ENCODE measurements at places on chromosomes 4 and X.

DNA sequence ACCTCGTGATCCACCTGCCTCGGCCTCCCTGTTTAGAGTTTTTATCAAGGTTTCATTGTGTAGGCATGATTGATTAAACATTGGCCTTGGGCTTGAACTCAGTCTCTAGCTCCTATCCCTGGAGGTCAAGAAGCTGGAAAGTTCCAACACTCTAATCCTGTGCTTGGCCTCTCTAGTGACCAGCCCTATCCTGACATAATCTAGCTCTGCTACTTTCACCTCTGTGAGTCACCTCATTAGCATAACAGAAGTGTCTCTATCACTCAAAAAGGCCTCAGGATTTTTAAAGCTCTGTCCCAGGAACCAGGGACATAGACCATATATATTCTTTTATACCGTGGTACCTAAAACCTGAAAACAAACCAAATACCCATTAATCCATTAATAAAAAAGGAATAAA lies 377.5 kb downstream of the CENPC start:
- no peak for DNase-seq

GRCh38 chr4:41935652-41936021 lies 408 bp downstream of the TMEM33 start:
- no peak for DNase-seq

GRCh38 chrX:39631276-39632229 lies 466.2 kb downstream of the BCOR start:
- DNase-seq = no peak

DNA sequence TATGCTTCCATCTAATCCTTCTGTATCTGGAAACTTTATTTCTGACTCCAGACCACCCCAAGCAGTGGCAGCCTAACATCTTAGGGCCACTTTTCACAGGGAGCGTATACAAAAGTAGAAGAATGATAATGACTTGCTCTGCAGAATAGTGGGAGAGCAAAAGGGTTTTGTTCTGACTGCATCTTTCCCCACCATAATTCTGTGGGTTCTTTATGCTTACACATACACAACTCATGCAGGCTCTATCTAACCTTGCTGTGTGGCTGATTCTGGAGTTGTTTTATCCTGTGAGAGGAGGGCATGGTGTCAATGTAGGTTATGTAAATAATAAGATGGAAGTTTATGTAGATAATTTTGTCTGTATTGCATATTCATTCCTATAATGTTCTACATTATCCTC lies 42.4 kb upstream of the NDNF start:
- DNase-seq = no peak

GRCh38 chrX:155997436-155997835 lies at the start of gene IL9R:
IL9R (plus strand) TSS chrX:155997696; CDS start chrX:155997760, 64 bp downstream.
- peak; percentile 11 for DNase-seq

DNA sequence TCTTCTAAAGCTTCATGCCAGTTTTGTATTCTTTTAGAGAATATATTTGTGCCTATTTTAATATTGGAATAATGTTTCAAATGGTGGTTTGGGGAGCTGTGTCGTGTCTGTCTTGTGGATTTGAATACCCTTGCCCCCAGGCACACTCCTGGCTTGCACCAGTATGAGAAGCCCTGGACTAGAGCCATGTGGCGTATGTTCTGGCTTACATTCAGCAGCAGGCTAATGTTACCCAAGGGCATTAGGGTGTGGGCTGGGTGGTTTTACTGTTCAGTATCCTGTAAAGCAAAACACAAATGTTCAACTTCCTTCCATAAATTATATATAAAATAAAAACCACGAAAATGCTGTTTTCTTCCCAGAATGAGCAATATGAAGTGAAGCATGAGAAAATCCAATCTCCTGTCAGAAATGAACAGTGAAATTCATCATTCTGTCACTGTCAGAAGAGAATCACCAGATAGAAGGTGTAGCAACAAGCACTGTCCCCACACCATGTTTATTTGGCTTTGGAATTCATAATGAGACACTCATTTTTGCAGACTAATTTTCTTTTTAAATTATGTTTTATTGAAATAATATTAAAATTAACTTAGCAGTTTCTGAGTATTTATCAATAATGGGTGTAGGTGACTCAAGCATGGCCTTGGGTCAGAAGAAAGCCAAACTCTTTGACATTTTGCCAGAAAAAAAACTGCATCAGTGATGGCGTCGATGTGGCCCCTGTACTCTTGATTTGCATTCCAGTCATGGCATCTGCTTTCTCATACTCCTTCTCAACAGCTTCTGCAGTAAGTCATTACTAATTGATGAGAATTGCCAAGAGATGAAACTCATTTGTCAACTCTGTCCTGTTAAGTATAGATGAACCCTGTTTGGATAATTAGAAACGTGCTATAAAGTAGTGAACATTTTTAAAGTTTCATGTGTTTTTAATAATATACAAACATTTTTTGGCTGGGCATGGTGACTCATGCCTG lies 43.8 kb downstream of the WWC2 start:
- no peak for DNase-seq

- no peak for DNase-seq
Observed at GRCh38 chrX:51837451-51837850, 56.0 kb upstream of the MAGED1 start.
